ENCODE measurements at places on chromosomes 2 and 18.

GRCh38 chr2:160247296-160248035 is 47.4 kb upstream of the ITGB6 start:
- DNase-seq = no peak

GRCh38 chr2:145543155-145543554 is 1023.2 kb upstream of the ZEB2 start:
- DNase-seq = no peak

GRCh38 chr2:12716032-12716281 is 779 bp upstream of the TRIB2 start:
- DNase-seq = peak; percentile 73

DNA sequence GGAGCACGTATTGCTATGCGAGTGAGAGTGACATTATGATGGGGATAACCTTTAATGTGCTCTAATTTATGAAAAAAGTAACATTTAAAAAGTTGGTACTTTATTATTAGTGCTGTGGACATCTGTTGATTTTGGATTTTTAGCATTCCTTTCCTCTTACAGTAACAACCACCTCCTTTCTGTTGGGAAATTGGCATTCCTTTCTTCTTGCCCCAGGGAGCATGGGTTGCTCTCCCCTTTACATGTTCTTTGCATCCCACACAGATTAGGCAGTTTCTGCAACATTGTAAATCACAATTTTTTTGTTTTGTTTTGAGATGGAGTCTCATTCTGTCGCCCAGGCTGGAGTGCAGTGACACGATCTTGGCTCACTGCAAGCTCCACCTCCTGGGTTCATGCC is 300.2 kb downstream of the LPIN1 start:
- DNase-seq = no peak

DNA sequence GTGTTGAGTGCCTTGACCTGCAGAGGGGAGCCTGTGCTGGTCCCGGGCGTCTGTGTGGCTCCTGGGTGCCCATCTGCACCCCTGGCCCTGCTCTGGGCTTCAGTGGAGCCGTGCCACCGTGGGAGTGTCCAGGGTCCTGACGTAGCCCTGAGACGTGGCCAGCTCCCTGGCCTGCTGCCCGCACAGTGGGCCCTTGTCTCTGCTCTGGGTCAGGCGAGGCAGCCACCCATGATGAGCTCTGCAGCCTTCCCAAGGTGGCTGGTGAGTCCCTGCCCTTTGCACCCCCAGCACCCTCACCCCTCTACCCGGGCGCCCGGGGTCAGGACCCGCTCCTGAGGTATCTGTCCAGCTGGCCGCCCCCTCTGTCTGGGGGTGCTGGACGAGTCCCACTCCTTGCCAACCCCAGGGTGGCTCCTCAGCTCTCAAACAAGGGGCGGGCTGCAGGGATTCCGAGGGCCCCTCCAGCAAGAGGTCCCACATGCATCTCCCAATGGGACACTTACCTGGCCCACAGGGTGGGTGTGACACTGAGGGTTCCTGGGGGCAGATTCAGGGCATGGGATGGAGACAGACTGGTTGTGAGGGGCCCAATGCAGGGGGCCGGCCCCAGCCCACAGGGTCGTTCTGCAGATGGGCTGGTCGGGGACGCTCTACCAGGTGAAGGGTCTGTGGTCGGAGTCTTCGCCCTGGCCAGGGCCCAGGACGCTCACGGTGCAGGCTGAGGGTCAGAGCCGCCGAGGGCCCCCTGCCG is 2.4 kb downstream of the NEU4 start:
- DNase-seq = no peak

DNA sequence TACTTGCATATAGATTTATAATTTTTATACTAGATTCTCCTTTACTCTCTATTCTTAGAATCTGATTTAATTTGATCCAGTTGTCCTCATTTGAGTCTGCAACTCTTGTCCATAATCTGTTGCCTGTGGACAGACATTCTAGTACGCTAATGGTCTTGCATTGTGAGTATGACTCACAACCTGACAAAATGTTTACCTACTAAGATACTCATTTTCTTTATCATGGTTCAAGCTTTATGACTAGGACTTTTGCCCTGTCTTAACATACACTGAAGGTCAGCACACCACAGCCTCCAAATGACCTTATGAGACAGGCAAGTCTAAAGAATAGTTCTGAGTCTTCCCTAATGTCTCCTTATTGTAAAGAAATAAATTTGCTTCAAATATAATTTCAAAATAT is 142.3 kb upstream of the CDH7 start:
- no peak for DNase-seq

DNA sequence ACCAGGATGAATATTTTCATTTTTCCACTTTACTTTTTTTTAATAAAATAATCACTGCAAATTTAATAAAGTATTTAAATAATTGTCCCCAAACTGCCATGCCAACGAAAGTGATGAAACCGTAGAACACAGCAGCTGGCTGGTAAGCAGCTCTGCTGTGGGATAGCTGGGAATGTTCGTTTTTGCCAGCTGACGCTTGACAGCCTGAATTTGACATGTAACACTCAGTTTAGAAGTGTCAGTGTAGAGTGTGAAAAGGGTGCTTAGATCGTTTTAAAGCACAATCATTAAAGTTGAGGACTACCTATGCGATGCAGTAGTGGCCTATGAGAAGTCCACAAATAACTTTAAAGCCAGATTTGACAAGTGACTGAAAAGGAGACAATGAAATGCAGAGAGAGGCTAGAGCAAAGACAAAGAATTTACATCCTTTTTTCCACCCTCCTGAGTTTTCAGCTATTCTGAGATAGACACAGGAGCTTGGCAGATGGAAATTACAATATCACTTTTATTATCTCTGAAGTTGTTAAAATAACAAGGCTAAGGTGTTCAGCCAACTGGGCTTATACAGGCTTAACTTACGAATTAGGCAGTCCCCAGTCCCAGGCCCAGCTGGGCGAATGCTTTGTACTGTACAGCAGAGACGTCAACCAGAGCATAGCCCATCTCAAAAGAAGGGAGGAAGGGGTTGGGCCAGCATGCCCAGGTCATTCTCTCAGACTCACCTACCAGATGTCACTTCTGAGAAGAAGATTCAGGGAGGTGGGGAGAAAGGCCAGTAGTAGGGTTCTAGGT is 31.9 kb upstream of the SLC1A4 start:
- DNase-seq = no peak

- no peak for DNase-seq
These were observed 832 bp upstream of the COPS7B start for GRCh38 chr2:231785413-231785812.

DNA sequence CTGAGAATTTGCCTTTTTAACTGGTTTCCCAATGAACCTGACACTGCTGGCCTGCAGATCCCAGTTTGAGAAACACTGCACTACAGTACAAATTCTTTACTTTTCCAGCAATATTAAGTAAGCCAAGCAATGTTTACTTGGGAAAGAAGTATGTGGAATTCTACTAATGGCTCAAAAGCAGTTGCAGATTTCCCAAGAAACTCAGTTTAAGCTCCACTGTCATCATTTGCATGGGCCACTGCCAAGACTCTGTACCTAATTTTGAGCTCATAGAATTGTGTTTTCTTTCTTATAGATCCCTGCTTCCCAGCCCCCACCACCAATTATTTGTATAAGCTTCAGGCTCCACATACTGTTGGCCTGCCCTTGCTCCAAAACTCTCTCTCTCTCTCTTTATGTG is 676.1 kb downstream of the RNF144A start:
- DNase-seq = no peak

GRCh38 chr2:9135822-9136558 is 70.6 kb upstream of the ASAP2 start:
- DNase-seq = no peak

DNA sequence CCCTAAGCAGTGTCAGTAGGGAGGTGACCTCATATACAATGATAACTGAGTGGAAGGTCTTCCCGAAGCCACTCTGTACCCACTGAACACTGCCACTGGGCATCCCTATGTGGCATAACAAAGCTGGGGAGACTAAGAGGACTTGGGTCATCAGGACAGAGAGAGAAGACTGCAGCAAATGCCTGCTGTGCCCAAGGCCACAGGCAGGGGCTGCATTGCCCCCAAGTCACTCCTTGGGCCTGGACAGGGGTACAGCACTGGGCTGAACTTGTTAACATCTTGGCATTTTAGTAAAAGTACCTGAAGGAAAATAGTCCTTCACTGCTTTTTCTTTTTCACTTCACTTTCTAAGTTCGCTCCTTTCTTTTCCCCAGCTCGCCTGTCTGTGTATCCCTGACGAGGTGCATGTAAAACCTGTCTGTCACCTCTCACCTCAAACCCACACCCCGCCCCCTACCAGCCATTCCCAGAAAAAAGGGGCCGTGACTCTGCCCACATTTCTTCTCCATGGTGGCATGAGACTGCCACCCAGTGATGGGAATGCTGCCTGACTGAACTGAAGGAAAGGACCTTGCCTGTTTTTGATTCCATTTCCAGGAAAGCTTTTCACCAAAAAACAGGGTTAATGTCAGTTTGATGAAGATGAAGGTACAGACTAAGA is 62.9 kb downstream of the MTHFD2 start:
- DNase-seq = no peak

GRCh38 chr18:4284528-4284927 is 170.6 kb downstream of the DLGAP1 start:
- no peak for DNase-seq

DNA sequence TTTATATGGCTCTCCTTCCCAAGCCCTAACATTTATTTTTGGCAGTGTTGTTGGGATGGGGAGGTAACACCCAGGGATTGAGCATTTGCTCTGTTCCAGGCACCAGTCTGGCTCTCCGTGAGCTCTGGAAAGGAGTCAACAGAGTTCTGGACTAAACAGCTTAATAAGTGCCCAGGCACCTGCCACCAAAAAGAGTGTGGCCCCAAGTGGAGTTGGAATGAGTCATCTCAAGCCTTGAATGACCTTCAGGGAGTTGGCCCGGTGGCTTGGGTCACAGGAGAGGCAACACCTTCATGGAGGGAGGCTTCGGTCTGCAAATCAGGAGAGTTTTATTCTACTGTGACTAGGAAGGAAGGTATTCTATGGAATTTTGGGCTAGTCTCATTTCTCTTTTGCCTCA is 203.2 kb downstream of the DLGAP1 start:
- DNase-seq = no peak

DNA sequence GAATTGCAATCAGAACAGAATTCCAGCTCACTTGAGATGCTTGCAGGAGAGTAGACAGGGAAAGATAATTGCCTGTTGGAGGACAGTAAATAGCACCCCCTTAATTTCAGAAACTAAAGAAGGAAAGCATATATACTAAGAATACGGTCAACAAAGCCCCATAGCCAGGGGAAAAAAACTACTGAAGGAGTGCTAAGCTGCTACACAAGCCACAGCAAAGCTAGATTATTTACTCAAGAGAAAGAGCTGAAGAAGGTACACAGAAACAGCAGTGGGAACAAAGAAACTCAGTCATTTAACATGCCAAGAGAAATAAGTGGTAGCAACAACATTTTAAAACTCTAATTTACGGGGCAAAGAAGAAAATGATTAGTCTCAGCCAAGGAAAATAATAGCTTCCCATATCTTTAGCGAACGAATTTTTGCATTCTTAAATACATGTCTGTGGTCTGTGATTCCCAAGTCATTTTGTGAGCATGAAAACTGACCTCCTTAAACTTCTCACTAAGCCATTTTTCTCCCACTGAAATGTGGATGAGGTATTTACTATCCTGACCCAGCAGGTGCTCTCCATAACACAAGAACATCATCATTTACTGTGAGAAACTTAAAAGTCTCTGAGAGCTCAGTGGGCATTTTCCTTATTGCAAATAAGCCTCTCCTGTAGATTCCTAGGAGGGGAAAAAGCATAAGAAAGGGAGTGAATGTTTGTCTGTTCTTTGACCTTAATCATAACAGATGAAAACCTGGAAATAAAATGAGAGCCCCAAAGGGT is 196.0 kb downstream of the PAX3 start:
- DNase-seq = no peak

DNA sequence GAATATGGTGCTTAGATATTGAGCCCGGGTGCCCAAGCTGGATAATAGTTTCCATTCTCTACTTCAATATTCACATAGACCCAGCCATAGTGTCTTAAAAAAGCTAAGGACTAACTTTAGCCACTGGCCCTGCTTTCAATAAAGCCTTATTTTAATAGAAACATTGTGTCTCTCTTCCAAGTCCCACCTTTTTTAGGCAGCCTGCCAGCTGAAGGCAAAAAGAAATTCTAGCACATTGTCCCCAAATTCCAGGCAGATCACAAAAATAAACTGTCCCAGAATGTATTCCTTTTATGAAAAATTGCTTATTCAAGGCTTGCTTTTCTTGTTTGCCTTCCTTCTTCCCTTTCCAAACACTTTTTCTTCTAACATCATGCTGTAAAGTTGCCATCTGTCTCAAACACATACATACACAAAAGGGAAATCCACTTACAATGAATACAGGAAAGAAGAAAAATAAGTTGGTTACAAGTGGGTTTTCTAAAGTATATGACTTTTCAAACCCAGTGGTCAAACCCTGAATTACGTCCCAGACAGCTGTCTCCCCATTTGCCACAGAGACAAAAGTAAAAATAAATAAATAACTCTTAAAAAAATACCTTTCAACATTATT is 778.5 kb downstream of the BCL11A start:
- no peak for DNase-seq

DNA sequence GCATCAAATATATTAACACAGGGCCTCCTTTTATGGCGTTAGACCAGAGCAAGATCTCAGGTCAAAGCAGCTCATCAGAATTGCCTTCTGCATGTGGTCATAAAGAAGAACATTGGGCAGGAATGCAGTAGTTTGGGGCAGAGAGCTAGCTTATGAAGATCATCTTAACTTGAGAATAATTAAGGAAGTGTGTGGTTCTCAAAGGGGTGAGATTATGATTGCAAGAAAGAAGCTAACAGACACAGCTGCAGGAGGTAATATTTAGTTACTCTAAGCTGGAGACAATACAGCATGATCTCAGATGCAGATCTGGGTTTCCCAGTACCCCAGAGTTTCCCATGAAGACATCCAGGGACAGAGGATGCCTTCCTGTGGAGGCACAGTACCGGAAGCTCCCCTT is 91.6 kb downstream of the TTC27 start:
- no peak for DNase-seq

DNA sequence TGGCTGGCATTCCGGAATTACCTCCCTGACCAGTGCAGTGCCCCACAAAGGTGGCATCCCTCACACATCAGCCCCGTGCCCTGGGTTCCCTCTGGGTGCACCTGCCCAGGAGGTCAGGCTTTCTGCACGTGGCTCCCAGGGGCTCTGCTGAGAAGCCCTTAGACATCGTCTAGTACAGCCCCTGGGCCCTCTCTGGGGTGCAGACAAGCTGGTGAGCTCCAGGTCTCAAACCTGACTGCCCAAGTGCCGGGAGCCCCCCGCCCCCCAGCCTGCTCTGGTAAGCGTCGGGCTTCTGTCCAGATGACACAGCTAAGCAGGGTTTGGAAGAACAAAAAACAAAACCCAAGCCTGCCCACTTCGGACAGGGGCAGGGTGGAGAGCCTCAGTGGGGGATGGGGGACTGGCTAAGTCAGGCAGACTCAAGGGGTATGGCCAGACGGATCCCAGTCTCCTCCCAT is 20.2 kb downstream of the TWIST2 start:
- DNase-seq = no peak

DNA sequence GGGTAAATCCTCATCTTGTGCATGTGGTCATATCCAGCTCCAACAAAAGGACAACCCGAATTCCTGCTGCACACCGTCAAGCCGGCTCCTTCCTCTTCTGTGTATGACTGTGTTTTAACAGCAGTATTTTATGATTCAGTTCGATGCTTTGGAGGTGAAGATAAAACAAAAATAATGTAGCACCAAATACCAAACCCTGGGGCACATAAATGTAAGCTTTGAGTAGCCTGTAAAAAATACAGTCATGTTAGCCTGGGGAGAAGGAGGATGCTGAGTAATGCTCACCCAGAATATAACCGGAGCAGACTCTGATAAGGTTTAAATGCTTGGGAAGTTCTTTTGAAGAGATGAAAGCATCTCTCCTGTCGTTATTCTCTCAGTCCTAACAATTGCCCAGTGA is 225.0 kb downstream of the SUCLG1 start:
- no peak for DNase-seq

Measured in suppressor macrophage treated with lipopolysaccharide for 4 hours (primary cell).